Stimulated activated CD8-positive, alpha-beta memory T cell treated with anti-CD3 and anti-CD28 coated beads, Interleukin-7, amount 100 ng/mL, for 4 hours (primary cell): ENCODE measurements at places on chromosomes 7 and 10.
A peak's percentile ranks its signal among the peaks of the same experiment; 100 is the strongest.

GRCh38 chr10:108184114-108184513 is 1019.6 kb upstream of the SORCS1 start:
- no peak for DNase-seq

GRCh38 chr7:23471106-23471859 is 992 bp upstream of the IGF2BP3 start:
- DNase-seq = no peak

DNA sequence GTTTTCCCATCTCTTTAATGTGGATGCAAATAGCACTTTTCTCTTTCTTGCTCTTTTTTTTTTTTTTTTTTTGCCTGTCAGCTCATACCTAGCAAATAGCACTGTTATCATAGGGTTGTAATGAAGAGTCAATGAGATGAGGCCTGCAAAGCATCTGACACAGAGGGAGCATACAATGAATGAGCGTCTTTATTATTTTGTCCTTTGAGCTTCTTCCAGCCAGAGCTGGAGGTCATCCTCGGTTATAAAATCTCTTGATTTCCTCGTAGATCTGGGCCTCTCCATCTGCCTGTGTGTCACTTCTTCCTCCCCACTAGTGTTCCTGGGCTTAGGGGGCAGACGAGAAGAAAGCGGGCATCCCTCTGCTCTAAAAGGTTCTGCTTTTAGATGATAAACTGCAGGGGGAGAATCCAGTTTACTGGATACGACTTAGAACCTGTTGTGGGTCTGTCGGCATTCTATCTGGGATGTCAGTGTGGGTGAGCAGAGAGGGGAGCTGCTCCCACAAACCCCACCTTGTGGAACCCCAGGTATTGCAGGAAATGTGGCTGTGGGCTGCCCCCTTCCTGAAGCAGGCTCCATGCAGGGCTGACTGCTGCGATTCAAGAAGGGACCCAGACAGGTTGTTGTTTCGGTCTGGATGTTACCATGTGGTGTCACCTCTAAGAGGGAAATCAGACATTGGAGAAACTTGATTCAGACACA is 135.8 kb upstream of the GPR26 start:
- no peak for DNase-seq

GRCh38 chr7:28531291-28531690 is 119.0 kb downstream of the CREB5 start:
- DNase-seq = no peak

DNA sequence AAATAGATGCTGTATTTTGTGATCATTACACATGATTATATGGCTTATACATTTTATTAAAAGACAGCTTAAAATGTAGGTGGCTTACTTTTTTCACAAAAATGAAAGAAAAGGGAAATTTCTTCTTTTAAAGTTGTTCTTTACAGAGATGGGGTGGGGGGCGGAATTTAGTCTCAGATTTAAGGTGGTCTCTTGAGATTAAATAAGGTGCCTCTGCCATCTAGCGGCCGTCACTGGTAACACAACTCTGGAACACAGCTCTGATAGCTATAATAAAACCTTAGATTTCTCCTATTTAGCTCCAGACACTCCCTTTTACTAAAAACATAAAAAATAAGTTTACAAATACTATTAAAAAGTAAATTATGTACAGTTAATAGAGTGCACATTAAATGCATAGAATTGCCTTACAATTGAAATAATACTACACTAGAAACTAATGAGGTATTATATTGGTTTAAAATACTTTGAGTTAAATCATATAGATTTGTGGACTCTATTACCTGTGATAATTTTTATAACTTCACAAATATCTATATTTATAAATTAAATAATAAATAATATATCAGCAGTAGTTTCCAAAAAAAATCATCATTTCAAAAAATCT is 210.9 kb downstream of the DGKB start:
- DNase-seq = peak; percentile 17

DNA sequence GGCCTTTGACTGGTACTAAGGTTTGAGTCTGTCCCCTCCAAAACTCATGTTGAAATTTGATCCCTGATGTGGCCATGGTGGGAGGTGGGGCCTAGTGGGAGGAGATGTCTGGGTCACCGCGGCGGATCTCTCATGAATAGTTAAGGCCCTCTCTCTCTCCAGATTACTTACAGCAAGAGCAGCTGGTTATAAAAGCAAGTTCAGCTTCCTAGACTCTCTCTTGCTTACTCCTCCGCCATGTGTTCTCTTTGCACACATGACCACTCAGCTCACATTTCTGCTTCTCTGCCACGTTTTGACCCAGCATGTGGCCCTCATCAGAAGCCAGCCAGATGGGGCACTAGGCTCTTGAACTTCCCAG is 29.9 kb upstream of the ZMIZ1 start:
- DNase-seq = no peak

DNA sequence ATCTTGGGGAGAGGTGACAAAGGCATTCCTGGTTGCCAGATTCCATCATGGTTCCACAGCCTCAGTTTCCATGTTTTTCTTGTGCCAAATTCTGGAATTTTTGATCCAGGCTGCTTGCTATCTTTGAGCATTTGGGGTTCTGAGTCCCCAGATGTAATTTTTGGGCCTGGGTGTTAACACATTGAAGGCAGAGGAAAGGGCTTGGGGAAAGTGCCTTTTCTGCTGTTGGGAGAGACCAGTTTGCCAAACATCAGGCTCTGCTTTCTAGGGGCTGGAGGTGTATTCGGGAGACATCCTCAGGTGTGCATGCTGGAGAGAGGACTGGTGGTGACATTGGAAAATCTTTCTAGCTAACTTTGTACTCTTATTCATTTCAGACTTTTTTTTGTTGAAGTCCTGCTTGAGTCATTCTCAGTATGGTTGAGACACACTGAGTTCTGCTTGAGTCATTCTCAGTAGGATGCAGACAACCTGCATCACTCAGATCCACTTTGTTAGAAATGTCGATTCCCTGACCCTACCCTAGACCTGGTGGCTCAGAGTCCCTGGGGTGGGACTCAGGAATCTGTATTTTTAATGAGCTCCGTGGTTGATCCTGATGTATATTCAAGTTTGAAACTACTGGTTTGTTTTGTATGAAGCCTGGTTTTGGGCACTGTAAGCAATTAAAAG is 101.0 kb downstream of the LRMDA start:
- no peak for DNase-seq

GRCh38 chr7:38669965-38670520 is 38.9 kb upstream of the AMPH start:
- no peak for DNase-seq

- DNase-seq = no peak
Measured at GRCh38 chr10:110190170-110190569, 17.2 kb upstream of the MXI1 start.

- no peak for DNase-seq
Measured at GRCh38 chr7:155850001-155850436, 37.8 kb upstream of the SHH start.

GRCh38 chr10:74543276-74543675 is 283.1 kb upstream of the KAT6B start:
- no peak for DNase-seq

DNA sequence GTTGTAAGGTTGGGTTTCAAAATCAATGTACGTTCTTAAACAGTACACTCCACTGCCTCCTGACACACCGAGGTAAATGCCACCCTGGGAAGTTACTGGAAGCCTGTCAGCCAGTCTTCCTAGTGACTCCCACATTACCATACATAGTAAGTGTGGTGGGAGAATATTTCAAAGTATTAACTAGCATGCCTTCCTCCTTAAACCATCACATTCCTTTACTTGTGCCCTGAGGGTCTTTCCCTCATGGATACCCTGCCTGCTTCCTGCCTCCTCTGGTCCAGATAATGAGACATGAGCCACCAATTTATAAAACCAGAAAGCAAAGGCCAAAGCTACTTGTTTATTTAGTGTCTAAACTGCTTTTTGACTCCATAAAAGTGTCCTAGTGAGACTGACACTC is 23.3 kb upstream of the SORCS3 start:
- DNase-seq = no peak

DNA sequence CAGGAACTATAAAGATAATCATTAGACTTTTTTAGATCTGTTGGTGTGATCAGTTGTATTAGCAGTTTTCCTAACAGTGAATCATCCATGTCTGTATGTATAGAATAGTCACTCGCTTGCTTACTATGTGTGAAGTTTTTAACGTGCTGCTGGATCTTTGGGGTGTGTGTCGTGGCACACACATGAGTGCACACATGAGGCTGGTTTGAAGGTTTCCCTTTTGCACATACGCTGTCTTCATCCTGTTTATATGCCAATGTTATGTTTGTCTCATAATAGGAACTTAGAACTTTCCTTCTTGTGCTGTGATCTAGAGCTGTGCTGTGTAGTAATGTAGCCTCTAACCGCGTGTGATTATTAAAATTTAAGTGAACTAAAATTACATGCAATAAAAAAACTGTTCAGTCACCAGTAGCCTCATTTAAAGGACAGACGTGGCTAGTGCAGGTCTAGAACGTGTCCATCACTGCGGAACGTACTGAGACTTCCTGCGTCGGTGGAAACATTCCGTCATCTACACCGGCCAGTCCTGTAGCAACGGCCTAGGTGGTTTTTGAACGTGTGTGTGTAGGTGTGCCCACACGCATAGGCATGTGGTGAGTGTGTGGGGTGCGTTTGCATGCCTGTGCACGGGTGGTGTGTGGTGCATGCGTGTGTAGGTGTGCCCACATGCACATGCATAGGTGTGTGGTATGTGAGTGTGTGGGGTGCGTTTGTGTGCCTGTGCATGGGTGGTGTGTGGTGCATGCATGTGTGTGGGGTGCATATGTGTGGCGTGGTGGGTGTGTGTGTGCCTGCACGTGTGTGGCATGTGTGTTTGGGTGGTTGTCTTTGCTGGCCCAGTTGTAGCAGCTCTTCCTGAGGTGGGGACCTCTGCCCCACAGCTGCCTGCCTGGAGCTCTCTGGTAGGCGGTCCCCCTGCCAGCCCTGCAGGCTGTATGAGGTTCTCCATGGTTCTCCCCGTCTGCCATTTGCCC is 56.6 kb downstream of the INPP5A start:
- no peak for DNase-seq

DNA sequence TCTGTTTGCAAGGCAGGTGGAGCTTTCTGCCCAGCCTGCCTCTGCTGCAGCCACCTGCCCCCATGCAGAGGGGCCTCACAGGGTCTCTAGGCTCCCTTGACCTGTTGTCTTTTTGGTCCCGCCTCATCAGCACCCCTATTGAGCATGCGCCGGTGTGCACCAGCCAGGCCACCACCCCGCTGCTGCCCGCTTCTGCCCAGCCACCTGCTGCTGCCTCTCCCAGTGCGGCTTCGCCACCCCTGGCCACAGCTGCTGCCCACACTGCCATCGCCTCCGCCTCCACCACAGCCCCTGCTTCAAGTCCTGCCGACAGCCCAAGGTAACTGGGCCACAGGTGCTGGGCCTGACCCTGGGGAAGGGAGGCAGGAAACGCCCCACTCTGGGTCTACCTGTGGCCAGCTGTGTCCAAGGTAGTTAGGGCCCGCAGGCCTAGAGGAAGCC is 38.1 kb downstream of the LDB3 start:
- DNase-seq = no peak

DNA sequence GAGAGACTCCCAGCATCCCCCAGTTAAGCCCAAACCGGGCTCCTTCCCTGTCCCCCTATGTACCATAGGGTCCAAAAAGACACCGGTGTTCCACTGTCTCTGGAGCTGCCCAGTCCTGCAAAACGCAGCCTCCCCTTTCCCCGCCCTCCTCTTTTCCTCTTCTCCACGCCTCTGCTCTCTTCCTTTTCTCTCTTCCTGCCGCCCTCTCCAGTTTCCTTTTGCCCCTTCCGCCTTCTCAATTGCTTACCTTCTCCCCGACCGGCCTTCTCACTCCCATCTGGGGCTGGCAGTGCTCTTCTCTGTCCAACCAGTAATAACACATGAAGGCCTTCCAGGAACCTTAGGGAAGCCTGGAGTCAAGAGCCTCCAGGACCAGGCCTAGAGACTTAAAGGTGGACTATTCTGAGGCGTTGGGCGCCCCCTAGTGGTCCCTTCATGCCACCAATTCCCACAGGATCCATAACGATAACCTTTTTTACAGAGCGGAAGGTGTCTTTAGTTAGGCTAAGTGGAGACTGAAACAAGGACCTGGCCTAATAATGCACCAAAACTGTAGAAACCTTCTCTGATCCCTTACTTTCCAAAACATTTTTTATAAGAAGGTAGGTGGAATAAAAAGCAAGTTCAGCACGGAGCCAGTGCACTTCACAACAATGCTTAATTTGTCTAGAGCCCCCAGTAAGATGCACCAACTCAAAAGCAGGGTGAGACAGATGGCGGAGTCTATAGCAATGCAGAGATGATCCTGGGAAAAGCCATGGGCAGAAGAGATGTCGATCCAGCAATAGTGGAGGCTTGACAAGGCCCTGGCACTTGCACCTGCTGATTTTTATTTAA is 27.2 kb upstream of the MSRB2 start:
- DNase-seq = peak; percentile 35

GRCh38 chr7:741191-741671 is 14.2 kb upstream of the PRKAR1B start:
- DNase-seq = no peak

DNA sequence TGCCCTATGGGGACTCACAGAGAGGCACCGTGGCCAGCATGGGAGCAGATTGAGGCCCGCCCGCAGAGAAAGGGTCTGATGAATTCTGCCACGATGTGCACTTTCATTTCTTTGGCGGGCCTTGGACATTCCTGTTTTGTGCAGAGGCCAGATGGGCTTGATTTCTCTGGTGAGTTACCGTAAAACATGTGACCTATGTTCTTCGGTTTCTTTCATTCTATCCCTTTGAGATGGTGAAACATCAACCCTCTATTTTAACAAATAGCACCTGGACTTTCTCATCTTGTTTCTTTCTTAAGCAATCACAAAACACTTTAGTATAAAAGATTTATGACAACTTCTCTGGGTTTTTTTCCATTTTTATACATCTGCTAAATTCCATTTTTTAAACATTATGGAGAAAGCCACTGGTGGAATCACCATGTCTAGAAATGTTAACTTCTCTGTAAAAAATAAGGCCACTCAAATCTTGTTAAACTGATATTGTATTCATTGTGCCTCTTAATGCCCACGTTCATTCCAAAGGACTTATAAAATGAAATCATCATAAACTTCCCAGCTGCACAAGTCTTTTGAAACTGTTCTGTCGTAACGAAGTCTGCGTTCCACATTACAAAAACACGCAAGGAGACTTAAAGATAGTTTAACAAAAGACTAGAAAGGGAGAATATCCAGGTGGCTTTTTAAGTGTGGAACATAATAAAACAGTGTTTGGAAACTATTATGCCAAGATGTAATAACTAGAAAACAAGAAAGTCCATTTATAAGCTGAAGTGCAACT is 21.4 kb upstream of the ODAD2 start:
- DNase-seq = no peak

DNA sequence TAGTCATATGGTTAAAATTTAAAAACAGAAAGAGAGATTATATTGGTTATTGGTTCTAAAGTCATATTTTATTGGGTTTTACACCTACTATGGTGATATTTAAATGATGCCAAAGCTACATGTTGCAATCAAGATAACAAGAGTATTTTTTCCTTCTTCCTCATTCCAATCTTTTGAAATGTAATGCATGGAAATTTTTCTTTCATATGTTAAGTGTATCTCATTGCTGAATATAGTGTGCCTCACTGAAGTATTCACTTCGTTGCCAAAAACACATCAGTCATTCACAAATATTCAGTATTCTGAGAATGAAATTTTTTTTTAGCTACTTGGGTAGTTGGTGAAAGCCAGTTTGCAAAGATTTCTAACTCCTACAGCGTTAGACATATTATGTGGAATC is 19.5 kb downstream of the HDAC9 start:
- no peak for DNase-seq
